Fibroblast of lung (primary cell): ENCODE measurements at places on chromosomes 3 and 15. TPM values are rescaled to one million over a fixed set of nuclear protein-coding genes. Genes with fewer than 3 reads are reported as not detected.

GRCh38 chr15:91927585-91927984 lies 74.1 kb downstream of the SLCO3A1 start:
- no peak for DNase-seq
- no peaks in the 10 kb centered on the region for H3K27me3 ChIP-seq
- no peak overlapping the region for H3K4me3 ChIP-seq
- no peaks in the 10 kb centered on the region for H3K36me3 ChIP-seq
- no peaks in the 10 kb centered on the region for H3K4me1 ChIP-seq

The TM4SF18 gene
- total RNA-seq, result not detected in 2 replicates

The LRRC49 gene
- 20.5 and 31.5 TPM in 2 replicates for total RNA-seq

- no peaks in the 10 kb centered on the region for H3K4me1 ChIP-seq
- H3K27me3 ChIP-seq, result no peaks in the 10 kb centered on the region
These were observed 16.5 kb upstream of the CLDN1 start for GRCh38 chr3:190338717-190339116.

DNA sequence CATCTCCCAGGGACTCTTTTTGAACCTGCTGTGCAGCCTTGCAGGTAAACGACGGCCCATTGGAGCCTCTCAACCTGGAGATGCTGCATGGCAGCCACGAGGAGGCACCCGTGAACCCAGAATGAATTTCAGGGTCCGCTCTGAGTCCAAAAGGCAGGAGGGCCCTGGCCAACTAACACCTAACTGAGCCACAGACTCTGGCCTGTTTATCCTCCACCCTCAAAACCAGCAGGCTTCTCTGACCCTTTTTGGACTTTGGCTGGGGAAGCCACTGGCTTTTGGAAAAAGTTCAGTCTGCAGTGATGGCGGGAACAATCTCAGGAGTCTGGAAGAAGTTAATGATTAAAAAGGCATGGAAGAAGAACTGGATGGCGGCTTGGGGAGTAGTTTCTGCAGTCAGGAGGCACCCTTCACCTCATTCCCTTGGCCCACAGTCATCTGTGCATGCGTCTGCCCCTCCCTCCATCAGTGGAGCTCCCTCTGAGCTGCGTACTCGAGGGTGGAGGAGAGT lies 4.1 kb downstream of the PXYLP1 start:
- no peak overlapping the region for H3K27ac ChIP-seq
- H3K4me3 ChIP-seq, result no peak overlapping the region
- peaks cover 6% of the 10 kb centered on the region for H3K4me1 ChIP-seq
- no peak for DNase-seq
- no peaks in the 10 kb centered on the region for H3K27me3 ChIP-seq
- no peaks in the 10 kb centered on the region for H3K36me3 ChIP-seq
